ENCODE measurements at places on chromosomes 1 and 21.

DNA sequence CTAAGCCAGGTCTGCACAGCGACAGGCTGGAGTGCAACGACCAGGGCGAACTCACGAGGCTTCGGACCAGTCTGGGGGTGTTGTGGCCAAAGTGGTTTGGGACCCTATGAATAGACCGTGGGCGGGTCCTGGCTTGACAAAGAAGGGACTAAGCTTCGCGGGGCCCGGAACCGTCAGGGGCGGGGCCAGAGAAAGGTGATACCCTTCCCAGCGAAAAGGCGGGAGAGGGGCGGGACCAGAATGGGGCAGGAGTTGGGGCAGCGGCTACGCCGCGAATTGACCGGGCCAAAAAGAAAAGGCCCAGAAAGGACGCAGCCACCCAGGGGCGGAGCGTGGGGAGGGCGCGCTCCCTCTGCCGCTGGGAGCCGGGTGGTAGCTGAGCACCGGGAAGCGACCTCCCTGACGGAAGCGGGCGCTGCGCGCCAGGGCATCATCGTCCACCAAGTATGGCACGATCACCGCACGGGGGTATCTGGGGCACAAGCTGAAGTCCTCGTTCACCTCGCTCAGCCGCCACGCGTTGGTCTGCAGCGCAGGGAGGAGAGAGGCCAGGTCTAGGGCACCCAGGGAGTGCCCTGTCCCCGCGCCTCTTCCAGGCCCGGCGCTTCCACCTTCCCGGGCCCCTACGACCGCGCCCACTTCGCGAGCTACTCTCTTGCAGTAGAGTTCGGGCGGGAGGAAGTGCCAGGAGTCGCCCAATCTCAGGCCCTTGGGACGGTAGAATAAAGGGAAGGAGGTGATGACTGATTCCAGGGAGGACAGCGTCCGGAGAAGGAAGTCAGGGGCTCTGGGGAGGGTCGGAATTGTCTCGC, 6.7 kb upstream of the FAM167B start:
- DNase-seq: peak; percentile 34

GRCh38 chr21:34668803-34669148, at the start of gene CLIC6:
Gene CLIC6 (plus strand): TSS chr21:34668994. CDS start chr21:34669389, 395 bp downstream.
- DNase-seq: no peak

- DNase-seq: no peak
Measured at GRCh38 chr1:43572084-43572483, 41.4 kb downstream of the PTPRF start.

- no peak for DNase-seq
Measured at GRCh38 chr1:97632776-97633175, 288.1 kb downstream of the DPYD start.

- no peak for DNase-seq
Measured at GRCh38 chr1:175690298-175690697, 53.1 kb downstream of the TNR start.

- no peak for DNase-seq
Measured at GRCh38 chr21:42092771-42093170, 21.7 kb downstream of the UMODL1 start.

GRCh38 chr1:8439015-8439702, 121.2 kb downstream of the SLC45A1 start:
- no peak for DNase-seq

GRCh38 chr1:38547321-38547720, 312.3 kb downstream of the RRAGC start:
- no peak for DNase-seq

DNA sequence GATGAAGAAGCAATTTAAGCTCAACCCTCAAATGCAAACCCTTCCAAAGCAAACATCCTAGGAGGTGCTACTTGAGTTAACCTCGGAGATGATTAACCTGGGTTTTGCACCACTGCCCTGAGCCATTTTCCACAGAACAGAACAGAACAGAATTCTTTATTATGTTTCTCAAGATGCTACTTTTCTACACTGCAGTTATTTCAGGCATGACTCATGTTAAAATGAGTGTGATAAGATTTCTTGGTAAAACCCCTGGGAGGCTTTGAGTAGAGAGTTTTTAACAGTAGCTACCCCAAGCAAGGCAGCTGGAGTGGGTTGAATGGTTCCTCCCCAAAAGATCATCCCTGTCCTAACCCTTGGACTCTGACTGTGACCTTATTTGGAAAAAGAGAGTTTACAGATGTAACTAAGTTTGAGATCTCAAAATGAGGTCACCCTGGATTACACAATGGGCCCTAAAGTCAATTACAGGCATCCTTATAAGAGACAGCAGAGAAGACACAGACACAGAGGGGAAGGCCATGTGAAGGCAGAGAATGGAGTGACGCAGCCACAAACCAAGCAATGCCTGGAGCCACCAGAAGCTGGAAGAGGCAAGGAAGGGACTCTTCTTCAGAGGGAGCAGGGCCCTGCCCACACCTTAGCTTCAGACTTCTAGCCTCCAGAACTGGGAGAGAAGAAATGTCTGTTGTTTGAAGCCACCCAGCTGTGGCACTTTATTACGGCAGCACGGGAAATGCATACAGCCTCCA, 153.4 kb downstream of the ETS2 start:
- DNase-seq: no peak

- no peak for DNase-seq
Measured at GRCh38 chr1:243434594-243434993, 178.8 kb downstream of the SDCCAG8 start.

DNA sequence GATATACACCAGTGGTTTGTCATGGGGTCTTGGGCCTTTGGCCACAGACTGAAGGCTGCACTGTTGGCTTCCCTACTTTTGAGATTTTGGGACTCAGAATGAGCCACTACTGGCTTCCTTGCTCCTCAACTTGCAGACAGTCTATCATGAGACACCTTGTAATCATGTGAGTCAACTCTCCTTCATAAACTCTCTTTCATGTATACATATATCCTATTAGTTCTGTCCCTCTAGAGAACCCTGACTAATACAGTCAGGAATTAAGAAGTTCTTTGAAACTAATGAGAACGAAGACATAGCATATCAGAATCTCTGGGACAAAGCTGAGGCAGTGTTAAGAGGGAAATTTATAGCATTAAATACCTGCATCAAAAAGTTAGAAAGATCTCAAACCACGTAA, 110.8 kb downstream of the SLC5A9 start:
- no peak for DNase-seq

- no peak for DNase-seq
Measured at GRCh38 chr1:190439447-190439846, 38.2 kb downstream of the BRINP3 start.

GRCh38 chr1:163866564-163866963, 544.8 kb downstream of the NUF2 start:
- no peak for DNase-seq

- DNase-seq: no peak
Measured at GRCh38 chr1:38475624-38476005, 384.0 kb downstream of the RRAGC start.

DNA sequence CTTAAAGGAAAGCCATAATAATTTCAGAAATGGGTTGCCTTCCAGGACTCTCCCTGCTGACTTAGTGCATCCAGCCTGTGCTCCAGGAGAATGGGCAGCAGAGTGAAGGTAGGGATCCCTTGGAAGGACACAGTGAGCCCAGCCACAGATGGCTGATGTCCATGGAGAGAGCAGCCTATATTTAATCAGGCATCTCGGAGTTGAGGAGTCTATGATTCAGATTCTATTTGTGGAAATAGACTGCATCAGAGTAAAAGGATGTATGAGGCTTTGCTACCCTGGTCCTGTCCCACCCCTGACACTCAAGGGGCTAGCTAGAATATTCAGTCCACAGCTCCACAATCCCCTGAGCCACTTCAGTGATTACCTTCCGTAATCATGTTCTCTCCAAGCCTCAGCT, 43.8 kb upstream of the PBX1 start:
- no peak for DNase-seq

DNA sequence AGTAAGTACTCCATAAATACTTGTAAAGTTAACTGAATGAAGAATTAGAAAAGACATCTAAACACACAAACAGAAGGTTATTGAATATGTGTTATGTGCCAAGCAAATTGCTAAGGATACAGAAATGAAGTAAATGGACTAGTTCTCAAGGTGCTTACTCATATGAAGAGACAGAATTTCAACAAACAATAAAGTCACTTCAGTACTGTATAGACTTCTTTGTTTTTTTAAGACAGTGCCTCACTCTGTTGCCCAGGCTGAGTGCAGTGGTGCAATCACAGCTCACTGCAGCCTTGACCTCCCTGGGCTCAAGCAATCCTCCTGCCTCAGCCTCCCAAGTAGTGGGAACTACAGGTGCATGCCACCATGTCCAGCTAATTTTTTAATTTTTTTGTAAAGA, 57.3 kb downstream of the SERBP1 start:
- DNase-seq: no peak

DNA sequence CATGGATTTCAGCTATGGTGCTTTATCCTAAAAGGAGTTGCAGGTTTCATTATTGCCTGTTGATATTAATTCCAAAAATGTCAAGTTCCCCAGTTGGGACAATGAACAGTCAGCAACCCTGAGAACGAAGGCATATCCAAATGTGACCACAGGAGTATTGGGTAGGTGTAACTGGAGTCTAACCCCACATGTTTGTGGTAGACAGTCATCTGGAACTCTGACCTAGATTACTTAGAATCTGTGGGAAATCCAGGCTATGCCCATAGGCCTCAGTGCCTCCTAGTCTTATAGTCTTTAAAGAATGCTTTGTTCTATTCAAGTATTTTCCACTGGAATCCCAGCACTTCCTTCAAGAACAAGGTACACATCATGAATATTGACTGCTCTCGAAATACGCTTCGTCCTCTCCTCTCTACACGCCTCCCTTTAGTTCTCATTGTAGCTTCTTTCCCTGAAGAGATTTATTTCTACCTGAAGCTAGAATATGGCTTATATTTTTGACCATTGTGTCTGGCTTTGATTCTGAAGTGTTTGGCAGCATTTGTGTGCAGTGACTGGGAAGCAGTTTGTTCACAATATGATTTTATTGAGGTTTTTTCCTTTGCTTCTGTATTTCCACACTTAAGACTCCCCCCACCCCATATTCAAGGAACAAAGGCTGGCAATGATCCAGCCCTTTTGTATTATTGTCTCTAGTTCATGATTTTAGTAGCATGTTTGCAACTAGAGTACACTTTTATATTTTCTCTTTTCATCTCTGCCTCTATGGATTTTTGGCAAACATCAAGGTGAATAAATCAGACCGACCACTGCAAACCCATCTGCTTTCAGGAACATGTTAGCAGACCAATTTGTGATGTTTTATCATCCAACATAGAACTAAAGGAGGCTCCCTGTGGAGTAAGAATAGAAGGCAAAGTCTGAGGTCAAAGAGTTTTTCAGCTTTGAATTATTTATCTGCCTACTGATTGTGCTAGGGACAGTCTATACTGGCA, 178.6 kb downstream of the GPR52 start:
- DNase-seq: no peak

- no peak for DNase-seq
Measured at GRCh38 chr1:46806196-46807020, 7.6 kb downstream of the CYP4B1 start.
